Adipose tissue (tissue), 3 donors: ENCODE measurements at places on chromosomes 6 and 20. TPM values are rescaled to one million over a fixed set of nuclear protein-coding genes. Genes with fewer than 3 reads are reported as not detected.

The LMBRD1 gene
- polyA plus RNA-seq, result 26.8 TPM

The ABHD16B gene
- 1.2 TPM for polyA plus RNA-seq

The RIOK1 gene
- 17.3 TPM for polyA plus RNA-seq

The RAET1L gene
- polyA plus RNA-seq, result not detected

The NHLRC1 gene
- 1.5 TPM for polyA plus RNA-seq

The SLC2A10 gene
- polyA plus RNA-seq, result 4.5 TPM

The MEP1A gene
- not detected for polyA plus RNA-seq

The ARHGAP18 gene
- polyA plus RNA-seq, result 7.6 TPM

The CCN2 gene
- 184 TPM for polyA plus RNA-seq

The LHFPL5 gene
- not detected for polyA plus RNA-seq

The FAM110A gene
- polyA plus RNA-seq, result 5.3 TPM

The OR2J3 gene
- not detected for polyA plus RNA-seq

The SYCP2L gene
- 0.18 TPM for polyA plus RNA-seq

The VGLL2 gene
- polyA plus RNA-seq, result not detected

The SSTR4 gene
- 0.07 TPM for polyA plus RNA-seq
